ENCODE measurements at places on chromosomes 6 and 20.

GRCh38 chr20:37449276-37449675 lies 71.8 kb upstream of the NNAT start:
- DNase-seq, result no peak

DNA sequence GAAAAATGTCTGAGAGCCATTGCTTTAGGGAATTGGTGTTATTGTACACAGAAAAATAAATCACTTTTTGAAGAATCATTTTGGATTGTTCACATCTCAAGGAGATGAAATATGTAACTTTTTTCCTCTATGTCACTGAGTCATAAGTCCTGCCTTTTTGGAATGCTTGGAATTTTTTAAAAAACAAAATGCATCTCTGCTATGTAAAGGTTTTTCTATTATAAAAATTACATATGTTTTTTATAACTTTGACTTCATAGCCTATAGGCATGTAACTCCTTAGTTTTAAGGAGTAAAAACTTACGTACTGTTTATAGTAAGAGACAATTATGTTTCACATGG lies 8.7 kb downstream of the RNF144B start:
- DNase-seq, result no peak

DNA sequence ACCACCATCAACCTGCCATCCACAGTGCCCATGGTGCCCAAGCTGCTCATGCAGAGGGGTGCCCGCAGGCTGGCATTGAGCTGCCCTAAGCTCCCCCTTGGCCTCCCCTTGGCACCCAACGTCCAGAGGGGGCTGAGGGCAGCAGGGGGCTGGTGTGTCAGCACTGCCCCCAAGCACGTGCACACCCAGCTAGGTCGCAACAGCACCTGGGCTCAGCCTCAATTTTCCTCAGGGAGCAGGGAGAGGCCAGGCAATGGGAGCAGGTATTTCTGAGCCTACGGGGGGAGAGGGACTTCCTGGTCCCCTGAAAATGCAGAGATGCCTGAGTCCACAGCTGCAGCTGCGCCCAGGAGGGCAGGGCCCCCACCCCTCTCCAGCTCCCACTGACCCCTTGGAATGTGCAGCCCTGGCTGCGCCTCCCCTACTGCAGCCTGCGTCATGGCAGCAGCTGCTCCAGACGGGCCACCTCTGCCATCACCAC lies 204.2 kb downstream of the ANKRD60 start:
- DNase-seq, result no peak

DNA sequence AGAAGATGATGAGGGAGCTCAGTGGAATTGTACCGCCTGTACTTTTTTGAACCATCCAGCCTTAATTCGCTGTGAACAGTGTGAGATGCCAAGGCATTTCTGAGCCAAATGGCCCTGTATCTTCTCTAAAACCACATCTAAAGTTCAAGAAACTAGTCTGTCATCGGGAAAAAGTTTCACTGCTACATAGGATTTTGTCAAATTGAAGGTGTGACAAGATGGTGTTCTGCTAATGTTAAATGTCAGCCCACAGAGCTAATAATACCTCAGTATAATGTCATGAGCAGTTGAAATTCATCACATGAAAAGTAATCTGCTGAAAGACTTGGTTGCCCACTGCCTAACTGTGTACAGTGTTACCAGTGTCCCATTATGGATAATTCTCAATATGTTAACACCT lies 9.6 kb downstream of the SUMO4 start:
- DNase-seq, result no peak

DNA sequence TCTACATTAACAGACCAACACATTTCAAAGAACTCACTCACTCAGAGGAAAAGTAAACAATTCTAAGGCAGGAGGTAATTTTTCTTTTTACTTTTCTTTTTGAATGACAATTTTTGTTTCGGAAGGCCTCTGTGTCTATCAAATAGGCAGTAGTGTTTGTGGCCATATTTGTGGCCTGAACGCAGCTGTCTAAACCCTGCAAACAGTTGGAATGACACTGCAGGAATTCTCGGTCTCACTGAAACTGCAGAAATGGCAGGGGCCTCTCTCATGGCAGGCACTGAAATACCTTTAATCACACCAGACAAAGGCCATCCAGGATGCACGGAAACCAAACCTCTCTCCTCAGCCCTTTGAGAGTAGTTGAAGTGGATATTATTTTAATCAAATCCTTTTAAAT lies 30.4 kb downstream of the FYN start:
- no peak for DNase-seq

- no peak for DNase-seq
Measured at GRCh38 chr6:112302142-112302705, 44.9 kb upstream of the RFPL4B start.

GRCh38 chr6:27893836-27894807 lies 18.1 kb downstream of the OR2B2 start:
- DNase-seq, result peak; percentile 94

- DNase-seq, result no peak
Measured at GRCh38 chr6:136859430-136859829, 37.0 kb downstream of the PEX7 start.

- no peak for DNase-seq
Measured at GRCh38 chr6:26333476-26334297, 31.3 kb upstream of the BTN3A2 start.

DNA sequence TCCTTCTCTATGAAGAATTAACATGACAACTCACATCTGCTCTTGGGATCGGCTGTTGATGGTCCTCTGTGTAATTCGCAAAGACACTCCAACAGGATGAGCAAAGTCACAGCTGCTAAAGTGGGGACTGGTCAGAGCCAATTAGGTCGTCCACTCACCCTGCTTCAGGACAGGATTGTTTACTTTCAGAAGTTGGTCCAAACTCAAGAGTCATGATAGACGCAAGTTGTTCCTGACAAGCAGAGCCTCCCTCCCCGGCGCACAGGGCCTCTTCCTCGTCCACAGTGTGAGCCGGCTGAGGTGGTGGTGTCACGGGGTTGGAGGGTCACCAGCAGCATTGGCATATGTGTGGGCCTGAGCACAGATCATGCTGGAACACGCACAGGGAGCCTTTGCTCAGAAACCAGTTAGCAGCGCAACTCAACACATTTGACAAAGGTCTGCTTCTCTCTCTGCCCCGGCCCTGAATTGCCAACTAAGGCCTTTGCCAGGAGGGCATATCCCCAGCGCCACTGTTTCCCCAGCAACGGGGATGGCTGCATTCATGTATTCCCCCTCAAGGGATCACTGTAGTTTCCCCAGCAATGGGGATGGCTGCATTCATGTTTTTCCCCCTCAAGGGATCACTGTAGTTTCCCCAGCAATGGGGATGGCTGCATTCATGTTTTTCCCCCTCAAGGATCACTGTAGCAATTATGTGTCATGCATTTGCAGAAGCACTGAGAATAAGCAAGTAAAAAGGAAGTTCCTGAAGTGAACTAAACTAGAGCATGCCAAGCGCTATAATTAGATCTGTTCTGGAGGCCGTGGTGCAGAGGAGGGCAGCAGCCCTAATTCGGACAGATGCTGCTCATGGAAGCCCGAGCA lies 111.7 kb downstream of the THBS2 start:
- DNase-seq, result no peak

DNA sequence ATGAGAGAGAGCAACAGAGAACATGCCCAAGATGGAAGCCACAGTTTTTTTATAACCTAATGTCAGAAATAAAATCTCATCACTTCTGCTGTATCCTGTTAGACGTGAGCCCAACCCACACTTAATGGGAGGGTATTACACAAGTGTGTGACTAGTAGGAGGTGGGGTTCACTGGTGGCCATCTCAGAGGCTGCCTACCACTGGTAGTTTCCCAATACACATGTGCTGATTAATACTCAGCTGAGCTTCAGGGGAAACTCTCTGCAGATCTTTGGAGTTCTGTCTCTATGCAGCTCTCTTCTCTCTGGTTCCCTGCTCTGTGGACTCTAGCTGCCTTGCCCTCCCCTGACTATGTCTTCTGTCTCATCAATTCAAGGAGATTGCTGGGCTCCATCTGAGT lies 35.7 kb downstream of the CNBD2 start:
- no peak for DNase-seq

DNA sequence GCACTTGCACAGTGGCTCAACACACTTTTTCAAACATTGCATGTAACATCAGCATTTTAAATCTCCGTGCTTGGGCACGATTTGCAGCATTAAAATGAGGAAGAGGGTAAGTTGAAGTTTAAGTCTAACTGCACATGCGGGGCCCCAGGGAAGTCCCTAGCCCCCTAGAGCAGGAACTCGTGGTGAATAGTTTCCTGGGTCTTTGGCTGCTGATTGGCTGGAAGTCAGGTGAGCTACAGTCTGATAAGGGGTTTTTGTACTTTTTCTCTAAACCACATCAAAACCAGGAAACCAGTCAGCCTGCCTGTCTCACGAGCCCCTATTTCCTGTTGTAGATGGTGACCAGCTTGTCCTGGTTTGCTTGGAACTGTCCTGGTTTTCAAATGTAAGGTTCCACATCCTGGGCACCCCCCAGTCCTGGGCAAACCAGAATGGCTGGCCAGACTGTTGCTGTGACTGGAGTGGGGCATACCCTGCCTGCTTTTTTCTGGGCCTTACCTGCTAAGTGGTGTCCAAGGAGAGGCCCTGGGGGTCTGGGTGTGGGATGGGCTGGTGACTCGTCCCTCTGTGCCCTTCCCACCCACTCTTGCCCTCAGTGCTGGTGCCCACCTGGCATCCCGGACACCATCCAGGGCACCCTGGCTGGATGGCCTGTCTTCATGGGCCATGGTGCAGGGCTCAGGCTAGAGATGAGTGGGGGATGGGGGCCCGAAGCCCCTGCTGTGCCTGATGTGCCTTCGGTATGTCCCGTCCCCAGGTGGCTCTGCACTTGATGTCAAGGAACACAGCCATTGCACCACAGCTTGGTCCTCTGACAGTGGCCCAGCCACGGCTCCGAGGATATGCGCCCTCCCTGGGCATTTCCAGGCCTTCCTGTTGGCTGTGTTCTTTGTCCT lies 31.8 kb downstream of the SUN5 start:
- DNase-seq, result no peak

DNA sequence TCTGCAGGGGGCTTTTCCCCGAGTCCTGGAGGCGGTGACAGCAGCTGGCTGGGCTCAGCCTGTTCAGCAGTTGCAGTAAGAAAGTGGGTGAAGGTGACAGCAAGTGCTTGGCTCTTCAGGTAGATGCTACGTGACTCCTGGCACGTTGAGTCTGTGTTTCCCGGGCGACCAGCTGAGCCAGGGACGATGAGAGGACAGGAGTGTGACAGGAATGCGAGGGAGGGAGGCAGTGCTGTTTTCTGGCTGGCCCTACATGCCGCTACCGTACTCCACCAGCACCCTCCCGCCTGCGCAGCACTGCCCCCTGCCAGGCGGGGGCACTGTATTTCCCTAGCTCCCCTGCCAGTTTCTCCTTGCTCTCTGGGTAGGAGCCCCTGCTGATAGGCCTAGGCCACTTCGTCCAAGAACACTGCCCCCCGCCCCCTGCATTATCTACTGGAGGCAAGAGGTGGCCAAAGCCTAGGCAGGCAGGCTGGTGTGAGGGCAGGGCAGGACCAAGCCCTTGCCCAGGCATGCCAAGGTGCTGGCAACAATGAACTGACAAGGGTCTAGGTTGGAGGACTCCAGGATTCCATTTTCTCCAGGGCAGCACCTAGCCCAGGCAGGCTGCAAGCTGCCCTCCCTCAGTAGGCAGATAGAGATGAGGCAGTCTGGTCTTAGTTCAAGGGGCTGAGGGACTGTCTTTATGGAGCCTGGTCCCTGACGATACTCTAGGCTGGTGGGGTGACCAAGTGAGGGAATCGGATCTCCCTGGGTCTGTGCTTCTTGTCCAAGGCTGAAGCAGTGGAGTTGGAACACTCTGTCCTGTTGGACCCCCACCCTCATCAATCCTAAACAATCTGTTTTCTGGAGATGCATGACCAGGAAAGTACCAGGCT lies 19.2 kb downstream of the MRPS18A start:
- DNase-seq, result peak; percentile 23

GRCh38 chr6:126926926-126927325 lies 191.5 kb upstream of the RSPO3 start:
- no peak for DNase-seq

GRCh38 chr6:134026597-134026996 lies 25.8 kb downstream of the SLC2A12 start:
- DNase-seq, result no peak

DNA sequence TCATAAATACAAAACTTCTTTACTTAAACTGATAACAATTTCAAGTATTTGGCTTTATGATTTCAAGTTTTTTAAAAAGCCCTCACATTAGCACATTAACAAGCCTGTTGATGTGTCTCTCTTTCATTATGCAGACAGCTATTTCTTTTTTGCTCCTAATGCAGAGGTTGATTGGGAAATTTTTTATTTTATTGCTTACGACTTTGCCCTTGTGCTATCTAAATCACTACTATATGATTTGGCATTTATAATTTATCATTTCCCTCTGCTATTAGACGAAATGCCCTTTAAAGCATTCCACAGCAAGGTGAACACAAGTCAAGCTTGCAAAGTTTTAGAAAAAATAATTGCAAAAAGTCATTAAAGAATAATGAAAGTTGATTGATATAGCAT lies 54.5 kb upstream of the REV3L start:
- no peak for DNase-seq

- no peak for DNase-seq
Measured at GRCh38 chr20:47785311-47785853, at the start of gene SULF2. SULF2 (minus strand) TSS chr20:47785481; CDS start chr20:47757363, 28,118 bp downstream.

DNA sequence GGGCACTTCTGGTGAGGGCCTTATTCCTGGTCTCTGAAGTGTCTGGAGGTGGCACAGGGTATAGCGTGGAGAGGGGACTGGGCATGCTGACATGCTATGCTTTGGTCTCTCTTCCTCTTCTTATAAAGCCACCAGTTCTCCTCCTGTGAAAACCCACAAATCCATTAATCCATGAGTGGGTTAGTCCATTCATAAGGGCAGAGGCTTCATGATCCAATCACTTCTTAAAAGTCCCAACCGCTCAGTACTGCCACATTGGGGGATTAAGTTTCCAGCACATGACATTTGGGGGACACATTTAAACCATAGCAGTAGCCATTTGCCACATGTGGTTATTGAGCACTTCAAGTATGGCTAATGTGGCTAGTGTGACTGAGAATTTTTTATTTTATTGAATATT lies 3.8 kb upstream of the TRIB3 start:
- no peak for DNase-seq

GRCh38 chr20:63518351-63518861 lies 2.2 kb upstream of the PPDPF start:
- no peak for DNase-seq

- DNase-seq, result no peak
Measured at GRCh38 chr20:3044336-3044965, 1.0 kb downstream of the GNRH2 start.

GRCh38 chr6:168050225-168050880 lies 28.7 kb downstream of the FRMD1 start:
- DNase-seq, result no peak

GRCh38 chr6:168450917-168451316 lies 9.9 kb downstream of the SMOC2 start:
- no peak for DNase-seq

Data from fibroblast of skin of left quadriceps (primary cell).